Activated effector memory CD4-positive, alpha-beta T cell treated with Interleukin-2 at 50 U/mL for 16 hours (primary cell): ENCODE measurements at places on chromosomes 2 and 18.

GRCh38 chr2:55489467-55490062 is 30.0 kb upstream of the CFAP36 start:
- no peak for DNase-seq

- DNase-seq = no peak
Measured at GRCh38 chr18:58547864-58548263, 81.0 kb downstream of the ALPK2 start.

- no peak for DNase-seq
Measured at GRCh38 chr18:49621301-49621700, 59.4 kb downstream of the LIPG start.

- DNase-seq = no peak
Measured at GRCh38 chr2:105324732-105325131, 4.8 kb downstream of the TGFBRAP1 start.

- no peak for DNase-seq
Measured at GRCh38 chr18:45249246-45249661, 366.0 kb upstream of the SLC14A2 start.

DNA sequence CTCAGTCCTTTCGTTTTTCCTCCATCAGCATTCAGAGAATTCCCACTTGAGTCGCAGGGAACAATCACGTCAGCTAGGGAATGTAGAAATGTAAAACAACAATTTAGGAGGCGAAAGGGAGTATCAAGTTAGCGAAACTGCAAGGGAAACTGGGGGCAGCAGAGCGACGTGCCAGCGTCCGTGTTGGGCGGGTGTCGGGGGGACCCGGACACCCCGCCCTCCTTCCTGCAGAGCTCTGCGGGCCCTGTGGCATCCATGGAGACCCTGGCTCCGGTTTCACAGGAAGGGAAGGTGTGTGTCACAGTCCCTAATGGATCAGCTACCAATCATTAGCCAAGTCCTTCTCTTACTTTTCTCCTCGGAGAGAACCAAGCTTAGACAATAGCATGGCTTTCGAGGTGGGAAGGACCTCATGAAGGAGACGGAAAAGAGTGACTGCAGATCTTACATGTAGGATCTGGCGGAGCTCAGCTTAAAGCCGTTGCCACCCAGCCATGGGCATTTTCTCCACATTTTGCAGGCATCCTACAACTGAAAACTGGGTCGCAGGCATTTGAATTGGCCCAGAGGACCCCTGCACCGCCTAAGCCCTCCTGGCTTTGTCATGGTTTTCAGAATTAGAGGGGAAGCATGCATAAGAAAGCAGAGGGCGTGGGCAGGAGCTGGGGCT is 33.7 kb downstream of the SOX11 start:
- no peak for DNase-seq

GRCh38 chr2:154693741-154694340 is 4.7 kb upstream of the KCNJ3 start:
- DNase-seq = no peak

DNA sequence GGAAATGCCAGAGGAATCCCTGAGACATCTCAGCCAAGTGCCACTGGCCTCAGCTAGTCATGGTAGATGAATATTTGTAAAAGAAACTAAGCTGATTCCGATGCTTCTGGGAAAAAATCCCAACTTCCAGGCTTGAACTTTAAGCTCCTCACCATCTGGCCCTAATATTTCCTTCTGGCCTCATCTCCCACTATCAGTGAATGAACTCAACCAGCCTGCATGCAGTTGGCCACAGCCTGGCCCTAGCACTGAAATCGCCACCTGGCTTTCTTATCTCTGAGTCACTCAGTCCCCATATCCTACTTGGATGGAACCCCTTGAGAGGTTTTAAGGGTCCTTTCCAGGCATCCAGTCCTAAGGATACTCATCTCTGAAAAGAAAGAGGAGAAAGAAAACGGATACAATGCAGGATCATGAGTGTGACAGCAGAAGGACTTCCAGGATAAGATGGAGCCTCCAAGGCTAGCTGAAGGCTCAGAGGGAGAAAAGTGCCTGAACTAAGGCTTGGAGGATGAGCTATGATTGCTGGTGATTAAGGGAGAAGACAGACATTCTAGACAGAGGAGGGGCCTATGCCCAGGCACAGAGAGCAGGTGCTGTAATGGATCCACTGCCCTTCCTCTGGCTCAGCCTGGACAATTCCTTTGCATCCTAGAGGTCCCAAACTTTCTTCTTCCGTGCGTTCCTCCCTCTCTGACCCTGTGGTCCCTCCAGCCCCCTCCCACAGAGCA is 141.5 kb upstream of the MYCN start:
- DNase-seq = no peak

GRCh38 chr2:130342020-130342532 is 621 bp upstream of the IMP4 start:
- DNase-seq = peak; percentile 80

- no peak for DNase-seq
Measured at GRCh38 chr2:119782308-119783027, 22.7 kb downstream of the PTPN4 start.
